ENCODE measurements at places on chromosomes 7 and 10.

DNA sequence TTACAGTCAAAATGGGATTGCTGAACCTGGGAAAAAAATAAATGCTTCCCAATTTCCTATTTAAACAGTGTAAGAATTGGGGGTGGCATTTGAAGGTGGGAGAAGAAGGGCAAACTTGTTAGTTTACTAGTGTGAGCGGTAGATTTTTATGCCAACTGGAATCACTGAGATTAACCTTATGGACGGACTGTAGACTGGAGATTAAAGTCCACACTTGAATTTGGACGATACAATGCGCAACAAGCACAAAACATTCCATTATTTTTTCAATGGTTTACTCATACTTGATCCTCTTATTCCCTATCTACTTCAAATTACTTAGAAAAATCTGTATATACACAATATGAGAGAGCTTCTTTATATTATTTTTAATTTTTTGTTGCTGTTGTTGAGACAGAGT lies 269.6 kb upstream of the KLF14 start:
- no peak for DNase-seq

GRCh38 chr10:4651404-4652037 lies 174.5 kb upstream of the AKR1E2 start:
- DNase-seq: peak; percentile 71

DNA sequence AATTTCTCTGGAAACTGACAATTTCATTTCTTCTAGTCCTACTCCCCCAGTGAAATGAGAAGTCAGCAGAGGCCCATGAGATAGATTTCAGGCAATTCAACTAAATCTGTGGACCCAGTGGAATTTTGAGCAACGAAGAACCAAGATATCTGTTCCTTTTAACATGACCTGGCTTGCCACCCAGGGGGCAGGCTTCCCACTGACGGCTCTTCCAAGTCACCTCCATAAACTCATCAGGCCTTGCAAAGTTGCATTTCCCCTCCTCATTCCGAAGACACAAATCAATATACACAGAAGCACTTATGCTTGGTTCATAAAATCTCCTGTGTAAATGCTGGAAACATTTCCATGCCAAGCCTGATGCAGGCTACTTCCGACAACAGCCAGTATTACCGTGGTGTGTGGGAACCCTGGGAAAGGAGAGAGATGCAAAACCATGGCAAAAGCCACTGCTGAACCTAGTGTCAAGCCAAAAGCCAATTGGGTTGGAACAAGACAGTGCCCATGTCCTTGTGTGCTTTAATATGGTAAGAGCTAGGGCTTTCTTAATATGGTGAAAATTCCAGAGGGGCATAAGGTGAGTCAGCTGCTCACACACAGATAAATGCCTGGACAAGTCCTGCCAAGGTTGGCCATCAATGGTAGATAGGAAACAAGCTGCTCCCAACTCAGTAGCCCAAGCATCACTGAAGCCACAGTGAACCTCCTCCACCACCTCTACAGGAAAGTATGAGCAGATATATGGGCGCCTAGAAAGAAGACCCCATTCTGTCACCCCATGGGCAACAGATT lies 1.6 kb downstream of the FRMD4A start:
- peak; percentile 34 for DNase-seq

DNA sequence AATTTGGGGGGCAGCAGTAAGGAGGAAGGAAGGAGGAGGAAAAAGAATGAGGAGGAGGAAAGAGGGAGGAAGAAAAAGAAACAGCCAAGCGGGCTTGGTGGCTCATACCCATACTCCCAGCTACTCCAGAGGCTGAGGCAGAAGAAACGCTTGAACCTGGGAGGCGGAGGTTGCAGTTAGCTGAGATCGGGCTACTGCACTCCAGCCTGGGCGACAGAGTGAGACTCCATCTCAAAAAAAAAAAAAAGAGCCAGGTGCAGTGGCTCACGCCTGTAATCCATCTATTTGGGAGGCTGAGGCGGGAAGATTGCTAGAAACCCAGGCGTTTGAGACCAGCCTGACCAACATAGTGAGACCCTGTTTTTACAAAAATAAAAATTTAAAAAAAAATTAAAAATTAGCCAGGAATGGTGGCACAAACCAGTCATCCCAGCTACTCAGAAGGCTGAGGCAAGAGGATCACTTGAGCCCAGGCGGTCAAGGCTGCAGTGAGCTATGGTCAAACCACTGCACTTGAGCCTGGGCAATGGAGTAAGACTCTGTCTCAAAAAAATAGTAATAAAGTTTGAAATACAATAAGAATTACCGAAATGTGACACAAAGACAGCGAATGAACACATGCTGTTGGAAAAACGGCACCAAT lies 14.1 kb upstream of the CRCP start:
- DNase-seq: peak; percentile 48

DNA sequence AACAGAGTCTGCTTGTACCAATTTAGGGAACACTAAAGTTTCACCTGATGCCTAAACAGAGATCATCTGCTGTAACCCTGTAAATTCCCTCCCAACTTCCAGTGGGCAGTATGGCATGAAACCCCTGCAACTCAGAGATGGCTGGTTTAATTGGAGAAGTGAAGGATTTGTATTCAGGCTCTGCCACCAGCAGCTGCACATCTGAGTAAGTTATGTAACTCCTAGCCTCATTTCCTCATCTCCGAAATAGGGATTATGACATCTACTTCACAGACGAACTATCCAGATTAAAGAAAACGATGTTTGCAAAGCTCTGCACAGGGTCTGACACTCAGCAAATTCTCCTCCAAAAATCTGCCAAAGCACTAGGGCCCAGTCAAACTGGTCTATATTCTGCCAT lies 493.0 kb downstream of the KCNMA1 start:
- no peak for DNase-seq

GRCh38 chr7:106284714-106285050 lies at the start of gene NAMPT:
NAMPT (minus strand) TSS chr7:106284983; CDS start chr7:106284884, 99 bp downstream.
- DNase-seq: no peak

DNA sequence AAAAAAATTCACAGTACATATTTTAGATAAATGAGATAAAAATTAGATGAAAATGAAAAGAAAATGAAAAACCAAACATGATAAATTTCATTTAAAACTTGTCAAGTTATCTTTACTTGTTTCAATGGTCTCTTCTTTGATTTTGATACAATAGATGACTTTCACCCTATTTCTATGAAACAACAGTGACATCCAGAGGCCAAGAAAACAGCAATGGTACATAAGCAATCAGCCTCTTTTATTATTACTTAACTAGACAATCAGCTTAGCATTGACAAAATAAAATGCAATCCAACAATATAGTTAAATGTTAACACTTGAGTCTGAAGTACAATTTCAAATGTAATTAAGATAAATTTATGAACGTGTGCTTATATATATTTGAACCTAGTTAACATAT lies 74.8 kb upstream of the GPR37 start:
- no peak for DNase-seq

- DNase-seq: no peak
Measured at GRCh38 chr7:43364391-43364790, 218.5 kb upstream of the STK17A start.

GRCh38 chr7:22220941-22221340 lies 136.0 kb downstream of the RAPGEF5 start:
- no peak for DNase-seq

- no peak for DNase-seq
Measured at GRCh38 chr7:88395715-88396114, 89.0 kb upstream of the STEAP4 start.

DNA sequence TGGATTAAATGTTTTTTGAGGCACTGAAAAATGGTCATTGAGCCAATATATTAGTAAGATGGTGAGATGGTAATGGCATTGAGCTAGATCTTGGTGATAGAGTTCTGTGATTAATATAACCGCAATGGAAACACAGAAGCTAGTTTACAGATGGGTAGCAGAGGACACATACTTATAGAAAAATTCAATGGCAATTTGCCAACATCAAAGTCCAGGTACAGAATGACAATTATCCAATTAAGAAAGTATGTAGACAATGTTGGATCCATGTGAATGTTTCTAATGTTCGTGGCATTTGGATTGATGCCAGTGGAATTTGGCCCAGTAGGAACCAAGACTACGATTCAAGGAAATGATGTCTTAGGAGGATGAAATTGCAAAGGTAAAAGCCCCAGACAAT lies 187.8 kb downstream of the GNAT3 start:
- peak; percentile 98 for DNase-seq

DNA sequence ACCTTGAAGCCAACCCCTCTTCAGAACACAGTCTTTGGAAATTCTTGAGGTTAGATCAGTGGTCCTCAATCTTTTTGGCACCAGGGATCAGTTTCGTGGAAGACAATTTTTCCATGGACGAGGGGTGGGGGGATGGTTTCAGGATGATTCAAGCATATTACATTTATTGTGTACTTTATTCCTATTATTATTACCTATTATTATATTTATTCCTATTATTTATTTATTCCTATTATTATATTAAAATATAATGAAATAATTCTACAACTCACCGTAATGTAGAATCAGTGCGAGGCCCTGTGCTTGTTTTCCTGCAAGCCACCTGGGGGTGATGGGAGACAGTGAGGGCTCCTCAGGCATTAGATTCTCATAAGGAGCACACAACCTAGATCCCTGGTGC lies 17.9 kb downstream of the CAMK1D start:
- no peak for DNase-seq

GRCh38 chr7:90224195-90224594 lies 12.7 kb downstream of the STEAP2 start:
- DNase-seq: no peak

DNA sequence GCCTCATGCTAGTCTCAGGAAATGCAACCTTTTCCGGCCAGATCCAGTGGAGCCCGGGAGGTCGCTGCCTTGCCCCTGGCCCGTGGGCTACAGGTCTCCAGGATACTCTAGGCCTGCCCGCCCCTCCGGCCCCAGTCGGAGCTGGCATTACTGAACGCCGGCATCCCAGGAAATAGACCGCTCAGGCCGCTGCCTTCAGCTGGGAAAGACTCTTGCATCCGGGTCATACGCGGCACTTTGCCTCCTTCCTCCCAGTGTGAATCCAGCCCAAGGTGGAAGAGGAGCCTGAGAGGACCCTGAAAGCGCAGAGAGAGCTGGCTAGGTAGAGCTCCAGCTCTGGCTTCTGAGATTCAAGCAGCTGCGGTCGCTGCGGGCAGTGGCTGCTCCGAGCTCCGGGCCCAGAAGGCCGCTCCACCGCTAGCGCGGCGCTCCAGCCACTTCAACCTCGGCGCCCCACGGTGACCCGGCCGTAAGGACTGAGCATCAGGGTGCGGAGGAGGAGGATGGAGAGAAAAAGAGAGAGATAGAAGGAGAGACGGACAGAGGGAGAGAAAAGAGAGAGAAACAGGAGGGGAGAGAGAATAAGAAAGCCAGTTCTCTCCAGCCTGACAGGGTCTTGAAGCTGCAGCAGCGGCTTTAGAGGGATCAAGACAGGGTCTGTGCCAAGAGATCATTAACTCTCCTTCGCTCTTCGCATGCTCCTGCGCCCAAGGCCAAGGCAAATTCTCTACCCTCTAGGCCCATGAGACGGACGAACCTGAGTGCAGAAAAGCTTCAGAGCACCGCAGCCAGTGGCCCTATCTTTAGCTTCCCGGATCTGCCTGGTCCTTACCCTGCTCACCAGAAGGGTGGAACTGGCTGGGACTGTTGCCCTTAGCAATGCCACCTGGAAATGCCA lies 1.8 kb upstream of the HOXA10 start:
- no peak for DNase-seq

DNA sequence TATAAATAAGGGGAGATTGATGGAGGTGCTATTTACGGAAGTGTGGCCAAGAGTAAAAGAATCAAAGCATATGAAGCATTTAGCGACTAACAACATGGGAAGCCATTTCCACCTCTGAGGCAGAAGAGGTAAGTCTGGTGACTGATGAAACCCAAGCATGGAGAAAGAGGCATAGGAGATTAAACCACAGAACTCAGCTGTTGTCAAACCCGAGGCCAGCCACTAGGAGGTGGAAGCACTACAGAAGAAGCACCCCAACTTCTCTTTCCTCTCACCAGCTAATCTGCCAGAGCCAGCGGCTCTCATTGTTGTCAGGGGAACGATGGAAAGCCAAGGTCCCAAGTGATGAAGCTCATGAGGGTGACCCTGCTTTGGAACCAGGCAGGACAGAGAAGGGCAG lies 19.6 kb upstream of the CNTNAP2 start:
- DNase-seq: no peak

DNA sequence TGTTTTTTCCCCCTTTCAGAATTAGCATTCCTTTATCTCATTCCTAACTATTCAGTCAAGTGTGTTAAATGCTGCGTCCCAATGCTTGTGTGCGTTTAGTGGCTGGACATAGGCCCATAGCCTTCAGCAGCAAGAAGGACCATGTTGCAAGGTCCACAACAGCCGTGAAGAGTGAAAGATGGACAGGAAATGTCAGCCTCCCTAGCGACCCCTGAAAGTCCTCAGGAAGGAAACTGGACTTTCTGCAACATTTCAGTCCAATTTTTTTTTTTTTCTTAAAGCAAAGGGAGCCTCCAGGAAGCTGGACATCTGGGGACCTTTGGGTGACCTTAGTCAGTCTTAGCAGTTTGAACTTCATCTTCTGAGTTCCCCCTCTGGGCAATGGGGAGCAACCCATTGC lies 550.7 kb upstream of the MGMT start:
- no peak for DNase-seq

DNA sequence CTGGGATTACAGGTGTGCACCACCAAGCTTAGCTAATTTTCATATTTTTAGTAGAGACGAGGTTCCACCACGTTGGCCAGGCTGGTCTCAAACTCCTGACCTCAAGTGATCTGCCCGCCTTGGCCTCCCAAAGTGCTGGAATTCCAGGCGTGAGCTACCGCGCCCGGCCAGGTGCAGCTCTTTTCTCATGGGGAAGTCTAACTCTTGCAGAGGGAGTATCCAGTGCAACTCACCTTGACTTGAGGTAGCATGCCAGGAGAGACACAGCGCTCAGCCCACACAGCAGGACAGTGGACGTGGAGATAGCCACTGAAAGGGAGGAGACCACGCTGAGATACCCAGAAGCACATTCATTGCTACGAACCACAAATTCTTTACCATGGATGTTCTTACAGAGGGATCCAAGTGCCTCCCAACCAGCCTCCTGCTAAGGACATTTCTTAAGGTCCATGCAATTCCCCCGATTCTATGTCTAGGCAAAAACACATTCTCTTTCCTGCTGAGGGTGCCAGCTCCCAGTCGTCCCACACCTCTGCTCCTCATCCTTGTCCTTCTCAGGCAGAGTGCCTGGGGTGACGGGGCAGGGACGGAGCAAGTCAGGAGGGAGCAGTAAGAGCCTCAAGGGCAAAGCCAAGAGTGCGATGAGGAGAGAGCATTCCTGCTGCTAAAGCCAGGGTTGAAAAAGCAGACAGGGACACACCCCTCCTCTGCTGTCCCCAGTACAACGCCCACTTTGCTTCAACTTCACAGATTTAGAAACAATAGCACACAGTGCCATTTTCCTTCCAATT lies 21.0 kb downstream of the IL15RA start:
- no peak for DNase-seq

DNA sequence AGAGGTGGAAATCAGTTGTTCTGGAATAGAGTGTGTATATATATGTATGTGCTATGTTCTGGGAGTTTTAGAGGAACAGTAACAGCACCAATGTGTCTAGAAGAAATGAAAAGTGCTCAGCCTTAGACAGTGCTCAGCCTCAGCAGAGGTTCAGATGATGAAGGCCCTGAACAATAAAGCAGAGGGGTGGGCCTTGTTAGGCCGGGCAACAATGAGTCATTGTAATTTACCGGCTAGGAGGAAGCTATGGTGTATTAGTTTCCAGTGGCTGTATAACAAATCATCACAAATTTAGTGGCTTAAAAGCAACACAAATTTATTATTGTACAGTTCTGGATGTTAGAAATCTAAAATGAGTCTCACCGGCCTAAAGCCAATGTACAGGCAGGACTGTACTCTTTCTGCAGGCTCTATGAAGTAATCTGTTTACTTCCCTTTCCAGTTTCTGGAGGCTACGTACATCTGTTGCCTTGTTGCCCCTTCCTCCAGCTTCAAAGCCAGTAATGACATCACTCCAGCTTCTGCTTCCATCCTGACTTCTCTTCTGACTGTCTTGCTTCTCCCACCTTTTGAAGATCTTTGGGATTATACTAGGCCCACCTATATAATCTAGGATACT lies 84.6 kb downstream of the CH25H start:
- peak; percentile 39 for DNase-seq

Data from kidney tubule cell (primary cell).